ENCODE measurements at places on chromosomes 1 and 21.

DNA sequence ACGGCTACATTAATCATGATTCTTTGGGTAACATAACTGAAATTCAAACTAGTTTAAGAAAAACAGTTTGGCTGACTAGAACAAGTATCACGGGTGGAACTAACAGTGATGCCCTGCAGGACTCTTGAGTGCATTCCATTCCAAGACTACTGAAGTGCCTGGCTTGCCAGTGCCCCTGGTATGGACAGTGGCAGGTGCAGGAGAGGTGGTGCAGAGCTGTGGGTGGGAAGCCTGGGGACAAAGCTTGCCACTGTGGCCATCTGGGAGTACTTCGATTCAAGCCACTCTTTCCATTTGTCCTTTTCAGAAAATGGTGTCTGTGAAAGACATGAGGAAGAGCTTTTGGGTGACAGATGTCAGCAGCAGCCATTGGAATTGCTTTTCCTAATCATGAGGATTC is 166.5 kb downstream of the RRAGC start:
- DNase-seq: no peak

- DNase-seq: no peak
These were observed 7.1 kb upstream of the KRTAP10-4 start for GRCh38 chr21:44566403-44566802.

DNA sequence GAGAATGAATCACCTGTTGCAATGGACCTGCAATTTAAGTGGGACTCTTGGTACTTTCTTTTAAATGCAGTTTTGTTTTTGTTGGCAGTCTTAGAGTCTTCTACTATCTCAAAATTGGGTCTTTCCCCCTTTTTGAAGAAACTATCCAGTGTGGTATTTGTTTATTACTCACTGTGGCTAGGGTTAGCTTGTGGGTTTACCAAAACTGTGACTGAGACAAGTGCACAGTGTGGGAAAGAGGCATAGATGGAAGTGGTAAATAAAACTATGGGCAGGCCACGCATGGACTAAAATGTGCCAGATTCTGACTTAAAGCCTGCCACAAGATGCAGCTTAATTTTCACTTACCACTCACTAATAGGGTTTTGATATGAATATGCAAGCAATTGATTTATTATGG is 1441.7 kb downstream of the PLA2G4A start:
- no peak for DNase-seq

DNA sequence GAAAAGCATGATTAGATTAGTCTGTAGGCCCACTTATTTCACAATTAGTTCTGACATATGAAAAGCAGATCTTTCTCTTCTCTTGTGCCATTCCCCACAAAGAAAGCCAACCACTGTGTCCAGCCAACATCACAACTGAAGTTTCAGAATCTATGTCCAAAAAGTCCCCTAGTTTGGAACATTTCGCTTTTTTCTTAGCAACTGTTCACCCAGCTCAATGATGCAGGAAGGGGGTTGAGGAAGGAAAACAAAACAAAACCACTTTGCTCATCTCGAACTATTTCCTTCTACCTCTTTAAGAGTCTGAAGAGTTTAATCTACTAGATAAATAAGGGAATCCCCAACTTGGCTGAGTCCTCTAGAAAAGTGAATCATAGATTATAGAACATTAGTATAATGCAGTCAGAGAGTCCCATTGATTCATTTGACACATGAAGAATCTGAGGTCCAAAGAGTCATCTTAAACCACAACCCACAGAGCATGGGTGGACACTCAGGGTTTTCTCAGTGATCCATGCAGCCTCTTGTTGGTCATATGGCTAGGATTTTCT is 159.3 kb upstream of the SGIP1 start:
- no peak for DNase-seq
